ENCODE measurements at places on chromosomes 11 and 22.

DNA sequence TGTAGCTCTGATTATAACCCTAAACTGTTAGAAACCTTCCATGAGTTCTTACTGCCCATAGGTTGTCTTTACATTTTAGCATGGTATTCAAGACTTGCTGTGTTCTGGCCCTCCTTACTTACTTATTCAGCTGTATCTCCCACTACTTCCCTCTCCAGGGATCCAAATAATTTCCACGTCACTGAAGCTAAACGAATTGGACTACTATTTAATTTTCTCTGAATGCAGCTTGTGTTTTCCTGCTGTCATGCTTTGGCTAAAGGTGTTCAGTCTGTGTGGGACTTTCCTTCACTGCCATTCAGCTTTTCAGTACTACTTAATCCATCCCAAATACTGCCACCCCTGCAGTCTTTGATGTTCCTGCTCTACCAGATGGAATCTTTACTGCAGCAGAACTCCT, 88.3 kb downstream of the UVRAG start:
- DNase-seq = no peak

DNA sequence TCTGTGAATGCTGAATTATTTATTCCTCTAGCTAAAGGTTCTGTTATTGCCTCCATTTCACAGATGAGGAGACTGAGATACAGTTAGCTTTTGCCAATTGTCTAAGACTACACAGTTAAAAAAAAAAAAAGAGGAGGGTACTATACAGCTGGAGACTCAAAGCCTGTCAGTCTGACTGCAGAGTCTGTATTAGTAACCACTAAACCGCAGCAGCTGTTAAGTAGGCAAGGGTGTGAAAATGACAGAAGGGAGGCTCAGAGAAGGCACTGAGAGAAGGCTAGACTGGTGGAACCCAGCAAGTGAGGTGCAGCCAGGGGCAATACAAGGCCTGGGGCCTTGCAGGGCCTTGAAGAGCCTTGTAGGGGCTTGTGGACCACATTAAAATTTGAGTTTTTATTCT, 181.2 kb downstream of the CSNK2A3 start:
- DNase-seq = peak; percentile 28

DNA sequence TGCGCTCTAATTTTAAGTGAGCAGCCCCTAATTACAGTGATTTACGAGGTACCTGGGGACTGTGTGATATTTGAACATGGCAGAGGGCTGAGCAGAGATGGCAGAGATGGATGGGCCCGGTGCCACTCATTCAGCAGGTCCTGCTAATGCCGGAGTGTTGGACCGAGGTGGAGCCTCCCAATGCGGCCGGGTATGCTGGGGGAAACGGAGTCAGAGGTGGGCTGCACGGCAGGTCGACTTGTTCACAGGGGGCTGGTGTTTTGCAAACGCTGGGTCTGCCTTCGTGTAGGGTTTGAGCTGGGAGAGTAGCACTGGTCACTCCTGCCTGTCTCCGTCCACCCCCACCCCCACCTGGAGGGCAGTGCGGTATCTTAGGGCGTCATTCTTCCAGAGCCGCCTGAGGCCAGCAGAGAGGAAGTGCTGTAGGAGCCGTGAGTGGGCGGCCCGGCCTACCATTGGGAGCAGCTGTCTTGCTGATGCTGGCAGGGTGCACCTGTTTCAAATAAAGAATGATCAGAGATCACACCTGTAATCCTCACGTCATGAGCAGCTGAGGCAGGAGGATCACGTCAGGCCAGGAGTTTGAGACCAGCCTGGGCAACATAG, 122.6 kb downstream of the IGLL1 start:
- no peak for DNase-seq

DNA sequence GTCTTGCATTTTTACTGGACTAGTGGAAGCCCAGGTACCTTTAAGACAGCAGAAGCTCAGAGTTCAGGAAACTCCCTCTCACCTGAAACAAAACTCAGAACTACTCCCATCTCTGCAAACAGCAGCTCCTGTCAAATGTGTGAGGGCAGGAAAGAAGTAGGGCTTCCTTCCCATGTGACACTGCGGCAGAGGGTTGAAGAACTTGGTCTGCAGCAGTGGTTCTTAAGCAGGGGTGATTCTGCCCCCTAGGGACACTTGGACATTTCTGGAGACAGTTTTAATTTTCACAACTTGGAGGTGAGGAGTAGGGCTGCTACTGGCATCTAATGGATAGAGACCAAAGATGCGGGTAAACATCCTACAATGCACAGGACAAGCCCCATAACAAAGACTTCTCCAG, 63.4 kb downstream of the RCN1 start:
- no peak for DNase-seq

DNA sequence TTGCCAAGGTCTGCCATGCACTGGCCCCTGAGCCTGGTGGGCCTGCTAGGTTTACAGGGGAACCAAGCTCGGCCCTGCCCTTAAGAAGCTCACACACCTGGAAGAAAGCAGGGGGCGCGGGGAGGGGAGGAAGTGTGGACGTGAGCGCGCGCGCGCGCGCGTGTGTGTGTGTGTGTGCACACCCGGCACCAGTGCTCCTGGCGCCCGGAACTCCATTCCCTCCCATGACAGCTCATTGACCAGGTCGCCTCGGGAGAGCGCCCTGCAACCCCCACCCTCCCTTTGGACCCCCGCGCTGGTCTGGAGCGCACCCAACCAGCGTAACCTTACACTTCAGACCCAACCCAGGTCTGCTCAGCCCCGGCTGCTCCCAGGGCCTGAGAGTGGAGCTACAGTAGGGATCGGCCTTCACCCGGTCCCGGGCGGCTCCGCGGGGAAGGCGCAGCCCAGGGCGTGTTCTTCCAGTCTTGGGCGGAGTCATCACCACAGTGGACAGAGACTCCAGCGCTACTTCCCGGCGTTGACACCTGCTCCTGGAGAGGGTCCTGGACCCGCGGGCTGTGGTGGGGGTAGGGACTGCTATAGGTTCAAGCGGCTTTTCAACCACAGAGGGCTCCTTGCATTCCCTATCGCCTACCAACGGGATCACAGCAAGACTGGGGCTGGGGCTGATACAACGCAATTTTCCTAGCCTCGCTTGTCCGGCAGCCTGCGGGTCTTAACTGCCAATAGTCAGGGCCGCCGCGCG, 1.5 kb downstream of the GALNT18 start:
- no peak for DNase-seq

- no peak for DNase-seq
Observed at GRCh38 chr11:4589017-4589416, 4.8 kb upstream of the OR52I1 start.

- no peak for DNase-seq
Observed at GRCh38 chr22:48855593-48856307, 971.9 kb downstream of the BRD1 start.

GRCh38 chr22:27972732-27973698, 54.0 kb upstream of the PITPNB start:
- DNase-seq = no peak

DNA sequence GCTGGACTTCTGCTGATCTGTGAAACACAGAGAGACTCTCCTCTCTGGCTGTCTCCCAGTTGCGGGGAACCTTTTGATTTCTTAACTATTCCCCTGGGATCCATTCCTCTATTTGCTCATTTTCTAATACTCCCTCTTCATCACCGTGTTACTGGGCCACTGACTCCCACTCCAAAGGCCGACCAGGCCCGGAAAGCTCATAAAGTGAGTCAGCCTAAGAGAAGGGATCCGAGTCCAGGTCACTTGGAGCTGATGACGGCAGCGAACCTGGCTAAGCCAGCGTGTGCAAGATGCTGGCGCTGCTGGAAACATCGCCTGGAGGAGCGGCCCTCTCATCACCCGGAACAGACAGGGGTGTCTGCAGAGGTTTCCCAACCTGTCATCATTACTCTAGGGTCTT, 112.8 kb downstream of the FBXO7 start:
- DNase-seq = no peak

DNA sequence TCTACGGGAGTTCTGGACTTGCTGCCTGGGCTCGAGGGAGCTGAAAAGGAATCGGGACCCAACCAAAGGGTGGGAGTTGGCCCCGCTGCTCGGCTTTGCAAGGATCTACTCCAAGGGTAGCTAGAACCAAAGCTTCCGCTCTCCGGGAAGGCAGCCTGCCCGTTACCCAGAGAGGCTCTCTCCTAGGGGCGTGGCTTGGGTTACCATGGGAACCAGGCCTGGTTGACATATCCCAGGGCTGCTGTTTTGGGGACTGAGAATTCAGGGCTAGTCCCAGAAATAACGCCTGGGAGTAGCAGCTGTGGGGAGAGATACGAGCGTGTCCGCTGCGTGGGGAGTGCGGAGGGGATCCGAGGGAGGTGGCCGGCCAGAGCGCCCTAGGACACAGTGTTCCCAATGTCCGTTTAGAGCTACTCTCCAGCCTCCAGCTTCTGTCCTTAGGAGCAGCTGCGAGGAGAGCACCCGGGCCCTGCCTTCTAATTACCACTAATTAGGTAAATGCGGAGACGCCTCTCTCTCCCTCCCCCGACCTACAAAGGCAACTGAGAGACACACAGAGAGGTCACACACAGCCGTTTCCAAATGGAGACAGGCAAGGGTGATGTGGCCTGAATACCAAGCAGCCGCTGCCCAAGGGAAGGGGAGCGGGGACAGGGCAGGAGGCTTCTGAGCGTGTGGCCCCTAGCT, 141.6 kb upstream of the CADM1 start:
- DNase-seq = no peak

DNA sequence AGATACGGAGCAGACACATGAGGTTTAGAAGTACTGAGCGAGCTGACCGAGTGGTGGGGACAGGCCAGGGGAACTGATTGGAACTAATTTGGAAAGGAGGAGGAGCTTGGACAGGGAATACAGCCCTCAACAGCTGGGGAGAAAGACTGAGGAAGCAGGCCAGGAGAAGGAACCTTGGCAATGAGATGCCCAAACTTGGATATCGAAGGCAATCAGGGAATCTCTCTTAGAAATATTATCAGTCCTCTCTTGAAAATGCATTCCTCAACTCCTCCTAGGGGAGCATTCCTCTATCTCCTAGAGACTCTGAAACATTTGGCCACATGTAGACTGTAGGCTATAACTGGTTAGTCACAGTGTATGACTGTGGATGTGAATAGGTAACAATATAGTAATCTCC, 284.6 kb downstream of the GUCY1A2 start:
- DNase-seq = no peak

DNA sequence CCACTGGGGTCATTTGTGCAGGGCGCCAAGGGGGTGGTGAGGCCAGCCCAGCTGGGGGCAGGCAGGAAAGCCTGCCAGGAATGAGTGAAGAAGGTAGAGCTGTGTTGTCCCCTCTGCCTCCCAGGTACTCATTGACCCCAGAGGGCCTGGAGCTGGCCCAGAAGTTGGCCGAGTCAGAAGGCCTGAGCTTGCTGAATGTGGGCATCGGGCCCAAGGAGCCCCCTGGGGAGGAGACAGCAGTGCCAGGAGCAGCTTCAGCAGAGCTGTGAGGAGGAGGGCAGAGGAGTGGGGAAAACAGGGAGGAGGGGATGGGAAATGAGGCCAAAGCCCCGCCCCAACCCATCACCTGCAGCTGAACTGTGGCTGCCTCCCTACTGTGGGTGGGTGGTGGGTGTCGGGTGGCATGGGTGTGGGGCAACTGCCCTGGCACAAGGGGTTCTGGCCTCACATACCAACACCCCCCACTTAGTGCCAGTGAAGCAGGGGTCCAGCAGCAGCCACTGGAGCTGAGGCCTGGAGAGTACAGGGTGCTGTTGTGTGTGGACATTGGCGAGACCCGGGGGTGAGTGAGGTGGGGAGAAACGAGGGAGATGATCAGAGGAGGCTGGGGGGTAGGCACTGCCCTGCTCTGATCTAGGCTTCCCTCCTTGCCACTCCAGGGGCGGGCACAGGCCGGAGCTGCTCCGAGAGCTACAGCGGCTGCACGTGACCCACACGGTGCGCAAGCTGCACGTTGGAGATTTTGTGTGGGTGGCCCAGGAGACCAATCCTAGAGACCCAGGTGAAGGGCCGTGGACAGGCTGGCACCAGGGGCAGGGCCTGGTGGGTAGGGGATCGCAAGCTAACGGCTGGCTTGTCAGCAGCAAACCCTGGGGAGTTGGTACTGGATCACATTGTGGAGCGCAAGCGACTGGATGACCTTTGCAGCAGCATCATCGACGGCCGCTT, 3.0 kb downstream of the MUS81 start:
- no peak for DNase-seq

GRCh38 chr11:34337016-34337415, 20.8 kb downstream of the ABTB2 start:
- no peak for DNase-seq

GRCh38 chr11:61476371-61476770, 32.2 kb upstream of the LRRC10B start:
- no peak for DNase-seq

DNA sequence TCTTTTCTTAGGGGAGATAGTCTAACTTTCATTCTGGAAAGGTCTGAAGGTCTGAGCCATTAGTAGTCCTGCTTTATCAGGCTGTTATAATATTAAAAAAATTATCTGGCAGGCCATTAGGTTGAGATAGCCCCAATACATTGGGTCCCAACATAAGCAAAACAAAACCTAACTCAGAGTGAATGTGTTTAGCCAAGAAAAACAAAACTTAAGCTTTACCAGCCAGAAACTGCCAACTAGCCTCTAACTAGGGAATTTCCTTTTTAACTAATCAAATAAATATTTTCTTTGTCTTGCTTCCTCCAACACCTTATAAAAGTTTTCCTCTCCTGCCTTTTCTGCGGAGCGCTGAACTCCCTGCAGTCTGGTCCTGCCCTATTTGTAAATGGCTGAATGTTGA, 1137.7 kb upstream of the CNTN5 start:
- no peak for DNase-seq

DNA sequence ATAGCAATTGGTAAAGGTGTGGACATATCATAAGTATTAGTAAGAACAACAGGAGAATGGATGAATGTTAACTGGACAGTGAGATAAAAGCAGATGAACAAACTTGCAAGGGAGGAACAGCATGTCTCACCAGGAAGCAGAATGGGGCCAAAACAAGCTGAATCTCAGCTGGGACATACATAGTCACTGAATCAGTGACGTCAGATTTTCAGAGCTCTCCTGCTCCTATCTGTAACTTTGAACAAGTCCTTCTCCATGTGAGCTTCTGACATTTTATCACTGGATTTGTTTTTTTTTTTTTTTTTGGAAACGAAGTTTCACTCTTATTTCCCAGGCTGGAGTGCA, 118.7 kb downstream of the BBOX1 start:
- DNase-seq = no peak

DNA sequence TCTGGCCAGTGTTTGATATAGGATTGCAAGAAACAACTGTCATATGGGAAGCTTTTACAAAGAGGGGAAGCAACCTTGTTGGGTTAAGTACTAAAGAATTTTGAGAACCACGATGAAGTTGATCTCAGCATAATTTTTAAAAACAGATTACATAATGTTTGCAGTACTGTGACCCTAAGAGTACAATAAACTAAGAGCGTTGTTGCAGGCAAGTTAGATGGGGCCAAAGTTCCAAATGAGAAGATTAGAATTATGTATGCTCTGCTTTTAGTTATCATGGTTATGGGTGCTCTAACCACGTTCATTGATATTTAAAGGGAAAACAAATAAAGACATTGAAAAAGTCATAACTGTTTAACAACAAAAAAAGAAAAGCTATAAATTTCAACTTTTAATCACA, 177.5 kb downstream of the CNTN5 start:
- no peak for DNase-seq

GRCh38 chr11:19935507-19935906, 222.9 kb downstream of the NAV2 start:
- no peak for DNase-seq

Data from activated gamma-delta T cell treated with anti-CD3 and anti-CD28 coated beads, Interleukin-2, amount 50 U/mL, for 16 hours (primary cell).